ENCODE measurements at places on chromosomes 1 and 21.

DNA sequence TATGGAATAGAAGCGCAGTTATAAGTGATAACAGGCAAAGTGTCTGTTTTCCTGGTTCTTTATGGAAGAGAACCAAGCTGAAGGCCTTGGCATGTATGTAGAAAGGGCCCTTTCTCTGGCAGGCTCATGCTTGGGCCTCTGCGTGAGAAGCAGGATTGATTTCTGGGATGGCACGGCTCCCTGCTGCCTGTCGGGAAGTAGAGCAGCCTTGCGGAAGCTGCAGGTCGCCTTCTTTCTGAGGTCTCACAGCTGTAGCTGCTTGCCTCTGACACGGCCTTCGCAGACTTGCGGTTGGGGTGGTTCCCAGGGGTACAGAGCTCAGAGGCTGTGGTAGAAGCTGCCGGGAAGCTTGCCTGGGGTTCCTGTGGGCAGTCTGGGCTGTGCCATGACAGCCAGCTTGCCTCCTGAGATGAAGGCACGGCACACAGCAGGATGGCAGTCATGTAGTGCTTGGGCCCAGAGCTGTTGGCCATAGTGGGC lies 39.4 kb downstream of the TRAPPC10 start:
- no peak overlapping the region for H3K27ac ChIP-seq
- no peaks in the 10 kb centered on the region for H3K4me1 ChIP-seq
- H3K36me3 ChIP-seq: peaks cover 86% of the 10 kb centered on the region
- no peaks in the 10 kb centered on the region for H3K27me3 ChIP-seq
- no peak for DNase-seq
- no peak overlapping the region for H3K4me3 ChIP-seq

- no peaks in the 10 kb centered on the region for H3K27me3 ChIP-seq
- DNase-seq: peak; percentile 44
- peak overlapping the region; percentile 74 for H3K27ac ChIP-seq
- H3K36me3 ChIP-seq: peaks cover 35% of the 10 kb centered on the region
- H3K4me1 ChIP-seq: peaks cover 61% of the 10 kb centered on the region
These were observed 624 bp downstream of the SLC41A1 start for GRCh38 chr1:205812271-205812877.

DNA sequence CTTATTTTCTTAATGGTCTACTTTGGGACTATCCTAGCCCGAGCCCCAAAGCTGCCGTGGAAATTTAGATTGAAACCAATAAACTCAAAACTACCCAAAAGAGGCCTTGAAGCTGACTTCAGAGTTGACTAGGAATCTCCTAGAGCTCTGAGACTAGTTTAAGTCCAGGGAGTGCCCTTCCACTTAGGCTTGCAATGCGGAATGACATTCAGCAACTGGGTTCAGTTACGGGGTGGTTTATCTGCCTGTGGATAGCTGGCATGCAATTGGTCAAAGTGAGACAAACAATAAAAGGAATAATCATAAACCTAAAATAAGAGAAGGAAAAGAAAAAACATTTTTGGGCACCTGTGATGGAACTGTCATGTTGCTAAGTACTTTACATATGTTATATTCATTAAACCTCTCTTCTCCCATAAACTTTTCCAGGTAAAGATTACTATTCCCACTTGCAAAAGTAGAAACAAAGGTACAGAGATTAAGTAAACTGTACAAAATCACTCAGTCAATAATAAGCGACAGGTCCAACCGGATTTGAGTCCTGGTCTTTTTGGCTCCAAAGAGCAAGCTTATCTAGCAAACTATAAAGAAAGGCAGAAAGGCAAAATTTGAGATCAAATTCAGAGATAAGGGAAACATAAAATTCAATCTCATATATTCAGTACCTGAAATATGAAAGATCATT lies 56.5 kb downstream of the GPATCH2 start:
- H3K27ac ChIP-seq: no peak overlapping the region
- no peaks in the 10 kb centered on the region for H3K4me1 ChIP-seq
- DNase-seq: no peak
- H3K4me3 ChIP-seq: no peak overlapping the region

DNA sequence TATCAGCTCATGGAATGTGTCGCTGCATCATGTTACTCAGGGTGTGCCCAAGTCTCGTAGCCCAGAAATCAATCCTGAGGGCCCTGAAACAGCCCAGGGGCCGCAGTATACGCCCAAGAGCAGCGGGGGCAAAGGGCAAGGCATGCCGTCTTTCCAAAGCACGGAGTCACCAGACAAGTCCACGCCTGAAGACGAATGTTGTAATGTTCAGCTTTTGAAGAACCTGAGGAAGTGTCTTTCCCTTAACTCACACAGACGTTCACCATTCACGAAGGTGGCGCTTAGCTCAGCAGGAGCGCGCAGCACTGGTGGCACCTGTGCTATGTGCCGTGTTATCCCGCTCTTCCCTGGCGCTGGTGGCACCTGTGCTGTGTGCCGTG lies 18.8 kb upstream of the PWP2 start:
- peaks cover 86% of the 10 kb centered on the region for H3K36me3 ChIP-seq
- H3K27ac ChIP-seq: no peak overlapping the region
- H3K4me3 ChIP-seq: no peak overlapping the region

DNA sequence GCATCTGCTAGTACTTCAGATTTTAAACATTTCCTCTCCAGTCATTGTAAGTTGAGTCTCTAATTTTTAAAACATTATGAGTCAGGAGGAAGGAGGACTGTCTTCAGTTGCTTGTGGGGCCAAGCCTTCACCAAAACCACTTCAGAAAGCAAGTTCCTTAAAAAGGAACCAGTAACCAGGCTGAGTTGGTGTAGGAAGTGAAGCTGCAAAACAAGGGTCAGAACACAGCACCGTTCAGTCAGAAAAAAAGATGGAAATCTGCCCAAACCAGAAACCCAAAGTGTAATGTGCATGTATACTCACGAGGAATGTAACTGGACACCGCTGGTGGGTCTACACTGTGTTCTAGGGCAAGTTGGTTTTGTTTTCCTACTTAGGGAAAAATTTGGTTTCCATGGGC lies 402.1 kb downstream of the SETD4 start:
- peaks cover 27% of the 10 kb centered on the region for H3K4me1 ChIP-seq
- peak; percentile 74 for DNase-seq
- H3K36me3 ChIP-seq: no peaks in the 10 kb centered on the region
- peak overlapping the region; percentile 75 for H3K27ac ChIP-seq
- no peaks in the 10 kb centered on the region for H3K27me3 ChIP-seq

- no peaks in the 10 kb centered on the region for H3K27me3 ChIP-seq
- no peaks in the 10 kb centered on the region for H3K4me1 ChIP-seq
- H3K4me3 ChIP-seq: no peak overlapping the region
- no peaks in the 10 kb centered on the region for H3K36me3 ChIP-seq
- no peak overlapping the region for H3K27ac ChIP-seq
- DNase-seq: no peak
These were observed 151.0 kb downstream of the ST6GALNAC5 start for GRCh38 chr1:77018311-77018710.

DNA sequence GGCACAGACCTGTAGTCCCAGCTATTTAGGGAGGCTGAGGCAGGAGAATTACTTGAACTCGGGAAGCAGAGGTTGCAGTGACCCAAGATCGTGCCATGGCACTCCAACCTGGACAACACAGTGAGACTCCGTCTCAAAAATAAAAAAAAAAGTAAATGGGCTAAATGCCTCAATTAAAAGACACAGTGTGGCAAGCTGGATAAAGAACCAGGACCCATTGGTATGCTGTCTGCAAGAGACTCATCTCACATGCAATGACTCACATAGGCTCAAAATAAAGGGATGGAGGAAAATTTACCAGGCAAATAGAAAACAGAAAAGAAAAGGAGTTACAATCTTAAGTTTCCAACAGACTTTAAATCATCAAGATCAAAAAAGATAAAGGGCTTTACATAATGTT lies 40.3 kb downstream of the ACBD6 start:
- H3K27ac ChIP-seq: no peak overlapping the region
- H3K36me3 ChIP-seq: peaks cover 7% of the 10 kb centered on the region
- no peaks in the 10 kb centered on the region for H3K27me3 ChIP-seq
- H3K4me1 ChIP-seq: no peaks in the 10 kb centered on the region

GRCh38 chr1:41576620-41577019 lies 92.1 kb upstream of the EDN2 start:
- peak overlapping the region; percentile 71 for H3K27ac ChIP-seq
- no peaks in the 10 kb centered on the region for H3K27me3 ChIP-seq
- H3K36me3 ChIP-seq: peaks cover 98% of the 10 kb centered on the region
- H3K4me3 ChIP-seq: no peak overlapping the region
- H3K4me1 ChIP-seq: peaks cover 31% of the 10 kb centered on the region

All from DND-41 (cell line).